ENCODE measurements at places on chromosomes 5 and 9.

DNA sequence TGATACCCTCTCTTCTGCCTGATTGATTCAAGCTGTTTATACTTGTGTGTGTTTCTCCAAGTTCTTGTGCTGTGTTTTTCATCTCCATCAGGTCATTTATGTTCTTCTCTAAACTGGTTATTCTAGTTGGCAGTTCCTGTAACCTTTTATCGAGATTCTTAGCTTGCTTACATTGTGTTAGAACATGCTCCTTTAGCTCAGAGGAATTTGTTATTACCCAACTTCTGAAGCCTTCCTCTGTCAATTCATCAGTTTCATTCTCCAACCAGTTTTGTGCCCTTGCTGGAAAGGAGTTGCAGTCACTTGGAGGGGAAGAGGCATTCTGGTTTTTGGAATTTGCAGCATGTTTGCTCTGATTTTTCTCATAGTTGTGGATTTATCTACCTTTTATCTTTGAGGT is 126.2 kb upstream of the FTMT start:
- DNase-seq, result no peak

DNA sequence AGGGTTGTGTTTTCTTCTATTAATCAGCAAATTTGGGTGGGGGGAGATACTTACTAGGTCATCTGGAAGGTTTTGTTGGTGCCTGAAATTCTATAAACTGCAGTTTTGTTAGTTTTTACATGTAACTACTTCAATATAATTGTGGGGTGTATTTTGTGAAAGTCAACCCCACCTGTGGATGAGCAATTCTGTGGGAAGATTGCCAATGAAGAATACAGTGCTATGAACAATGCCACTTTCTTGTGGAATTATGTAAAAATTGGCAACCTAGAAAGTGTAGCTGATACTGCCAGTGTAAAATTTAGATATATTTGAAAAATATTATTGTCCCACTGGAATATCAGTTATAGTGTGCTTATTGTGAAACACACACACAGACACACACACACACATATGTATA is 80.7 kb downstream of the VCAN start:
- no peak for DNase-seq

DNA sequence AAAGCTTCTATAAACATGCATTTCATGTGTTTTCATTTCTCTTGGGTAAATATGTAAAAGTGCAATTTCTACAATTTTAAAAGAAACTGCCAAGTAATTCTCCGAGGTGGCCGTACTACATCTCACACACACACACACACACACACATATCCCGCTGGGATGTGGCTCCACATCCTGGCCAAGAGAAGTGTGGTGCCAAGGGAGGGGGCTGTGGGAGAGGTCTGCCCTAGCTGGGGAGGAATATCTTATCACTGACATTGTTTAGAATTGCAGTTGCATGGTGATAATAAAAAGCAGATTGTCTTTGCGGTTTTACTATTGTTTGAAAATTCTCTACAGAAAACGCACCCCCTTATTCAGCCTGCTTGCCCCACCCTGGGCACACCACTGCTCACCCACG is 558.4 kb downstream of the BNC2 start:
- no peak for DNase-seq

DNA sequence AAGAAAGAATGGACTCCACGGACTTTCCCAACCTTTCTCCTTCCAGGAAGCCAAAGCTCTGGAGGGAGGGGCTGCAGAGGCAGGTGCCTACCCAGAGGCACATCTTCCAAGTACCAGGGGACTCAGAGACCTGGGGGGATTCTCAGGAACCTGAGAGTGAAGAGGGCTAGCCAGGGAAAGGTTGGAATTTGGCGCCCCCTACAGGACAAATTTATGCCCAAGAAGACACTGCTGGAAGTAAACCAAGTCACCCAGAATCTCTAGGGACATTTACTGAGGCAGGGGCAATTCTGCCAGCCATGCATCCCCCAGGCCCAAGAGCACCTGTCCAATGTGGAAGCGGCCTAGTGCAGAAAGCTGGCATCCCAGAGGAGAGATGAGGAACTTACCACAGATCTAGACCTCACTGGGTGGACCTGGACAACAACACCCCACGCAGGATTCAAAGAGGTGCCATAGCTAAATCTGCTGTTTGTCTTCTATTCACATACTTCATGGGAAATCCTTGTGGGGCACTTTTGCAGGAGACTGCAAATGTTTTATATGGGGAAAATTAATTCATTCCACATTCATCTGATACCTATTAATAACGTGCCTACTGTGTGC is 25.9 kb upstream of the IDNK start:
- DNase-seq, result peak; percentile 41

Data from head of caudate nucleus (tissue), 42 donors.